ENCODE measurements at places on chromosomes 11 and 22.

DNA sequence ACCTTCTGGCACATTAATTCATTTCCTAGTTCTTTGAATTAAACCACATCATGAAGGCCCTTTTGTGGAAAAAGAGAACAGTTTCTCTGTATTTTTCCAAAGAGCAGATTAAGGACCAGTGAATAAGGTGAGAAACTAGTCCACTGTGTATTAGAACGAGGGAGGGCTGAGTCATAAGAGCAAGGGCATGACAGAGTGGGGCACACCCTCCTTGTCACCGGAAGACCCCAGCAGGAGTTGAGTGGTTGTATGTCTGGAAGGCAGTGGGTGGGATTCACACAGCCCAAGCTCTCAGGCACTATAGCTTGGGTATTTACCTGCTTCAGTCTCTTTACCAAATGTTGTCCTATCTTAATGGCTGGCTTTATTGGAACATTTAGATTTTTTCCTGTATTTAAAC is 86.8 kb downstream of the BMAL1 start:
- peak; percentile 3 for DNase-seq

- DNase-seq, result no peak
Measured at GRCh38 chr11:109996060-109996459, 97.1 kb upstream of the ZC3H12C start.

- DNase-seq, result peak; percentile 87
Measured at GRCh38 chr22:38107692-38108515, 2.6 kb downstream of the BAIAP2L2 start.

DNA sequence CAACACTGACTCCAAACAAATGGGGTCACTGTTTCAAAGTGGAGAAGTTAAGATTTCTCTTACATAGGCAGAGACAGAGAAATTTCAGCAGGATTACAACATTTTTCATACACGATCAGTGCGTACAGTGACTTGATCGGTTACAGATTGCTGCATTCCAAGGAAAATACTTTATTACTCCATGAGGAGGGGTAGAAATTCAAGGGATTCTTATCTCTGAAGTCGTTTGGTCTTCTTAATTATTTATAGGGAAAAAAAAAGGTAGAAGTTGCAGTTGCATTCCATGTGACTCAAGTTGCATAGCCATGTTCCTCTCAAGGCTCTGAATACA is 10.7 kb upstream of the SMIM38 start:
- DNase-seq, result no peak

- no peak for DNase-seq
Measured at GRCh38 chr22:43136255-43136654, 6.9 kb downstream of the MCAT start.

GRCh38 chr11:118916842-118917388 is 8.8 kb downstream of the BCL9L start:
- DNase-seq, result peak; percentile 94

DNA sequence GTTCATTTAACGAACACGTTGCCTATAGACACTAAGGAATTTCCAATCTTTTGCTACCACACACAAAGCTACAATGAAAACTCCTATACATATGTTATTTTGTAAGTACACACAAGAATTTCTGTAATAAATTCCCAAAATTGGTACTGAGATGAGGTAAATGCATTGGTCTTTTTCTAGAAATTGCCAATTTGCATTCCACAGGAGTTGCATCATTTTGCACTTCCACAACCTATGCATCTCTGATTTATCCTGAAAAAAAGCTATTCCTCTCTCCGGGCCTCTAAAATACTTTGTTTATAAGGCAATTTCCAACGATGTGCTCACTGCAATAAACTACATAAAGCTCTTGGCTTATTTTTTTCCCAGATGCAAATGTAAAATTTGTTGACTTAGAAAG is 24.9 kb downstream of the IMMP1L start:
- no peak for DNase-seq

DNA sequence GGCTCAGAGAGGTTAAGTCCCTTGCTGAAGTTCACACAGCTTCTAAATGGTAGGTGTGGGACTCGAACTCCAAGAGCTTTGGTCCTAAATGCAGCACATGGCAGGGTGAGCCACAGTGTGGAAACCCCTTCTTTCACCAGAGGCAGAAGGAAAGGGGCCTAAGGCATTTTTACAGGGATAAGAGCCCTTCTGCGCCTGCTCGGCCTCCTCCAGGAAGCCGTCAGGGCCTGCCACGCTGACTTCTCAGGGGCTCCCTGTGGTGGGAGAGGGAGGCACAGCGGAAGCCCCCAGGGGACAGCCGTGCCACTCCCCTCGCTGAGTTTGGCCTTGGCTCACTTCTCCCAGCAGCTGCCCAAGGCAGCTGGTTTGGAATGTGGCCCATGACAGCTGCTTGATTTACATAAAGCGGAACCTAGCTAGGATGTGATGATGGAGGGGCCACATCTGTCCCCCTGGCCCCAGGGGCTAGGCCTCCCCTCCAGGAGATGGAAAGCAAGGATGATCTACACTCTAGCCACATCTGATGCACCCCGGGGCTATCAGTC is 35.4 kb downstream of the CD82 start:
- peak; percentile 79 for DNase-seq

DNA sequence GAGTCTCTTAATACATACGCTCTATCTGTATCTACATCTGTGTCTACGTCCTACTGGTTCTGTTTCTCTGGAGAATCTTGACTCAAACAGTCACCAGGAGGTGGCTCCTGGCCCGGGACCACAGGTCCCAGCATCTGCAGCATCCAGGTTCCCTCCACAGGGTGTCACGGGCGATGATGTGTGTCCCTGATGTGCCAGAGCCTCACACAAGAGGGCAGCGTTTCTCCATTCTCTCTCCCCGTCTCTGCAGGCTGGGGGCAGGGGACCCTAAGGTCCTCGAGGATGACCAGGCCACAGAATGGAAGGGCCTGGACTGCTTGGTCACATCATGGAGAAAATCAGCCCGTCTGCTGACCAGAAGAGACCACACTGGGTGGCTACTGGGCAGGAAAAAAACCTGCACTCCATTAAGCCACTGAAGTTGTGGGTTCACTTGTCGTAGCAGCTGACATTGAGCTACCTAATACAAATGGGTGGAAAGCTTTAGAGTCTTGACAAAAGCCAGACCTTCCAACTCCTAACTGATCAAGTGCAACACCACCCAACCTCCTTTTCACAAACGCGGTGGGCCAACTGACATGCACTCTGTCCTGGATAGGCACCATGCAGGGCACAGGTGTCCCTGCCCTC is 392.5 kb downstream of the CTTN start:
- DNase-seq, result no peak

- DNase-seq, result no peak
Measured at GRCh38 chr11:41459465-41460401, at the start of gene LRRC4C. TSS of gene LRRC4C (minus strand) at chr11:41459652.

GRCh38 chr22:36492109-36492508 is 10.7 kb upstream of the TXN2 start:
- no peak for DNase-seq

- no peak for DNase-seq
Measured at GRCh38 chr22:45067731-45068130, 57.9 kb upstream of the PHF21B start.

GRCh38 chr22:25942856-25943411 is 200.9 kb downstream of the MYO18B start:
- peak; percentile 44 for DNase-seq

- peak; percentile 80 for DNase-seq
Measured at GRCh38 chr11:66720223-66720898, 8.7 kb downstream of the SPTBN2 start.

DNA sequence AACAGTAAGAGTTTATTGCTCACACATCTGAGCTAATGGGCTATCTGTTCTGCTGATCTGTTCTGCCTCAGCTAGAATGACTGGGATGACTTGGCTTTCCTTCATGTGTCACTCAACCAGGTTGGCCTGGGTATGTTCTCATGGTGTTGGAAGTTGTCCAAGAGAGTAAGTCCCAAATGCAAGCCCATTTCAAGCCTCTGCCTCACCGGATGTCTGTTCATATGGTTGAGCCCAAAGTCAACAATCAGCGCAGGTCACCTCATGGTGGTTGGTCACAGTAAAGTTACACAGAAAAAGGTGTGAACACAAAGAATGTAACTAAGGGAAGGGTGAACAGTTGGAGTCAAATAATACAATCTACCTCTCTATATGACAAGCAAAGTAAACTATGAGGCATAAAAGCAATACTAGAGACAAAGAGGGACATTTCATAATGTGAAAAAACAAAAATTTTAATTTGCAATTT is 1.9 kb downstream of the GDPD4 start:
- DNase-seq, result peak; percentile 65

- DNase-seq, result no peak
Measured at GRCh38 chr11:58186938-58187337, 1.9 kb upstream of the OR9Q2 start.

DNA sequence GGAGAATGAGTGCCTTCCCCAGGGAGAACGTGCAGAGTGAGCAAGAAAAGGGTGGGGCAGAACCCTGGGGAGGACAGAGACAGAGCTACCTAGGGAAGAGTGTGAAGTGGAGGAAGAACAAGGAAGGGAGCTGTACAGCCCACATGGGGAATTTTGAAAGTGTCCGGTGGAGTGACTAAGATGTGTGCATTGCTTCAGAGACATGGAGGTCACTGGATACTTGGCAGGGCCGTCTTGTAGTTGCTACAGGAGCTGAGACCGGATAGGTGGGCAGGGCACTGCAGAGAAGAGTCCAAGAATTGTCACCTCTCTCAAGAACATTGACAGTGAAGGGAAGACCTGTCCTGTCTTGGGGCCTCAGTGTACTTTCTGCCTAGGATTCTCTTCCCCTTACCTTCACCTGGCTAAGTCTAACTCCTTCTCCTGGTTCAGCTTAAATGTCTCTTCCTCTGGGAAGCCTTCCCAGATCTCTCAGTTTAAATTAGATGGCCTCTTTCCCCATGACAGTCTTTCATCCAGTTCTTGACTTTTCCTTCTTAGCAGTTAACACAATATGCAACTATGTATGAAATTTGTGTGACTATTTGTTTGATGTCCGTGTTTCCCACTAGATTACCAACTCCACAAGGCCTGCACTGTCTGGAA is 9.2 kb upstream of the P2RY6 start:
- peak; percentile 59 for DNase-seq

DNA sequence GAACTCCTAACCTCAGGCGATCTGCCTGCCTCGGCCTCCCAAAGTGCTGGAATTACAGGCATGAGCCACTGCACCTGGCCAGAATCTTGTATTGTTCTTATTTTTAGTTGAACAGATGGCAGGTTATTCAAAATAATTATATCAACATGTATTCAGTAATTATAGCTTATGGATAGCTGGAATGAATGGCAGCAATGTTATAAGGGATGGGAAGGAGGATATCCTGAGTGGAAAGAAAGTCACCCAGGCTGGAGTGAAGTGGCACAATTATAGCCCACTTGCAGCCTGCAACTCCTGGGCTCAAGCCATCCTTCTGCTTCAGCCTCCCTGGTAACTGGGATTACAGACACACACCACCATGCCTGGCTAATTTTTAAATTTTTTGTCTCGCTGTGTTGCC is 88.1 kb downstream of the MED15 start:
- no peak for DNase-seq

- DNase-seq, result no peak
Measured at GRCh38 chr11:109480251-109480650, 58.3 kb downstream of the C11orf87 start.

- no peak for DNase-seq
Measured at GRCh38 chr11:9823439-9823838, 159.6 kb downstream of the SWAP70 start.

- DNase-seq, result no peak
Measured at GRCh38 chr22:32075997-32076760, 33.1 kb downstream of the SLC5A1 start.

DNA sequence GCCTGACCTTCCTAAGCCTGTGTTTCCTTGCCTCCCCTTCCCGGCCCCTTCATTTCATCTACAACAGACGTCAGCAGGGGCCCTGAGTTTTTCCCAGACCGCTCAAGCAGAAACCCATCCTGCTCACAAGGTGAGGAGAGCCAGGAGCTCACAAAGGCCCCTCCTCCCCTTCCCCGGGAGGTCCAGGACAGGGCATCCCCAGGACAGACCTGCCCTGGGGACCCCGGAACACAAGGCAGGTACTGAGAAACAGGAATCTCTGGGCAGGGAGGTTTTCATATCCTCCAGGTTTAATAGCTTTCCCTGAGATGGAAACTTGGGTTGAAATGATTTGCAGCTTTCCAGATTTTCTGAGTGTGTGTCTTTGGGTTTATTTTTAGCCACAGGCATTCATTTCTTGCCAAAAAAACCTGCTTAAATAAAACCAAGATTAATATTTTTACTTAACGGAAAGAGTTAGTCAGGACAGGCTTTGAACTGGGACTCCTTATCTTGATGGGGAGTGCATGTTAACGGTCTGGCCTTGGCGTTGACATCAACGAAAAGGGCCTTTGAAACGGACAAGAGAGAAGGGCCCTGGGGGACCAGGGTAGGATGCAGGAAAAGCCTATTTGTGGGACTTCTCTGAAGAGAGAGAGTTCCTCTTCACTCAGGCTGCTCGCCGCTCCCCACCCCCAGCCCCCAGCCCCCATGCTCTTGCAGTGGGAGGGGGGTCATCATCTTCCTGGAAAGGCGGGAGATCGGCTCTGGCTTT is 38.5 kb downstream of the TIMP3 start:
- DNase-seq, result peak; percentile 44

- peak; percentile 28 for DNase-seq
Measured at GRCh38 chr11:119368121-119369034, 13.1 kb downstream of the USP2 start.

GRCh38 chr11:19672586-19673206 is 39.9 kb upstream of the NAV2 start:
- DNase-seq, result no peak

- DNase-seq, result no peak
Measured at GRCh38 chr11:116422556-116422955, 350.2 kb downstream of the BUD13 start.

GRCh38 chr11:100003985-100004384 is 683.1 kb upstream of the ARHGAP42 start:
- DNase-seq, result no peak

GRCh38 chr11:64870176-64870892 is 8.1 kb downstream of the EHD1 start:
- DNase-seq, result peak; percentile 90
